ENCODE measurements at places on chromosomes 12 and 14.
A peak's percentile ranks its signal among the peaks of the same experiment; 100 is the strongest.

DNA sequence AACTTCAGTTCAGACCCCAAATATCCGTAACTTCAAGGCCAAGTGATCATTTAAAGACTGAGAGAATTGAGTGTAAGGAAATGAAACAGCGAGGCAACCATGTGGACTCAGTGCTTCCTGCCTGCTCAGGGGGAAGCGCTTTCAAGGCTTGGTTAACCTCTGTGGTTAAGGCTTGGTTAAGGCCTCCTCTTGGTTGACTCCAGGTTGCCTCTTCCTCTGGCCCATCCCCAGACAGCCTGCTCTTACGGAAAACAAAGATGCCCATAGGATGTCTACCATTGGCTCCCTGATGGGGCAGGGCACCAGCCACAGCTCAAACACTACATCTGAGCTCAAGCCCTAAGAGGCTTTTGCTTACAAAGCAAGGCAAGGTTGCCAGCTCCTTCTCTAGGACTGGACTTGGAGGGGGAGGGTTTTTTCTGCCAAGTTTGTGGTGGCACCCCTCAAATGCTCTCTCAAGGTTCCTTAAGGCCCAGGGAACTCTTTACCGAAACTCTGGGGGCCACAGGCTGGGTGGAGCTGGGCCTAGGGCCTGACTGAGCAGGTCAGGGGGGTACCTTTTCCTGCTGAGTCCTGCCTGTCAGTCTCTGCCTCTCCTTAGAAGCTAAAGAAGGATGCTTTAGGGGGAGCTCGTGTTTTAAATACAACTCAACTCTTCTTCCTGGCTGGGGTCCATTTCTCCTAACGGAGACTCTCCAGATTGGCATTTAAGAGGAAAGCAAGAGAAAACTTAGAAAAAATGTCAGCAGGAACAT, 13.7 kb downstream of the COL2A1 start:
- DNase-seq = no peak

GRCh38 chr12:54932691-54933090, 51.9 kb downstream of the TESPA1 start:
- DNase-seq = no peak

DNA sequence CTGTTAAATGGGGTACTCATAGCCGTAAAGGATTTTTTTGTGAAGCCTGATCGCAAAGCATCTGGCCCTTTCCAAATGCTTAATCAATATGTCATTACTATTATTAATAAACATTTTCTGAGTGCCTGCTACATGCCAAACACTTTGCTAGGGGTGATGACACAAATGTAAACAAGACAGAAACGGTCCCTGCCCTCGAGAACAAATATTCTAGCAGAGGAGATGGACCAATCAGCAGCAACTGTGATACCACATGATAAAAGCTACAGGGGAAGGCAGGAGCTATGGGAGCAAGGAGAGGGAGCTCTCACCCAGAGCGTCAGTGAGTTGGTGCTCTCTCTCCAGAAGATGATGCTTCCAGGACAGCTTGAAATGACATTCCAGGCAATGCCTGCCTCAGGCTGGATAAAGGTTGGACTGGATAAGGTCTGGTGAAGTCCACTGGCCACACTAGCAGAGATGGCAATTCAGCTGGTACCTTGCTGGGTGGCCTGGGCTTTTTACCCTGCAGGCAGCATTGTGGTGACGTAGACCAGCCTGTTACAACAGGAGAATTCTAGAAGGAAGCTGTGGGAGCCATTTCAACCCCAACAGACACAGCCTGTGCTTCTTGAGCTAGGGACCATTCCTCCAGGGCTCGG, 41.1 kb downstream of the ERH start:
- DNase-seq = no peak

GRCh38 chr14:75051556-75051899, 261 bp upstream of the MLH3 start:
- no peak for DNase-seq

- no peak for DNase-seq
Measured at GRCh38 chr12:121570467-121571283, 10.1 kb downstream of the KDM2B start.

- no peak for DNase-seq
Measured at GRCh38 chr12:121980191-121980891, 41.3 kb upstream of the BCL7A start.

DNA sequence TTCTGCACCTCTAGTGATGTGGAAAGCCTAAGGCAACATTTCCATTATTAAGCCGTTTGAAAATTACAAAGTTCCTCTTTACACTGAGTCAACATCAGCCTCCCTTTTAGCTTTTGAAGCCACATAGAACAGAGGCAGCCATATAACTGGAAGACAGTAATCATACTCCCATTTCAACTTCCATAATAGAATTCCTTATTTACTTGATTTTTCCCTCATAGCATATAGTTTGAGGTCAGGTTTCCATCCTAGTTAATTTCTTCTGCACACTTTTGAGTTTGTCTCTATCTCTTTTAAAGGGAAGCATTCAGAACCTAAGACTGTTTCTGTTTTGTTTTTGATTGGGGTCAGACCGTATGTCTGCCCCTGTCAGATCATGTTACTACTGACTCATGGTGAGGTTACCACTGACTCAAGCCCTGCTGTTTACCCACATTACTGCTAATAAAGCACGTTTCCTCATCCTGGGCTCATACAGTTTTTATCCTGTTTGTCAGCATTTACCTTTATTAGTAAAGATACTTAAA, 161.0 kb downstream of the SLC38A4 start:
- DNase-seq = no peak

DNA sequence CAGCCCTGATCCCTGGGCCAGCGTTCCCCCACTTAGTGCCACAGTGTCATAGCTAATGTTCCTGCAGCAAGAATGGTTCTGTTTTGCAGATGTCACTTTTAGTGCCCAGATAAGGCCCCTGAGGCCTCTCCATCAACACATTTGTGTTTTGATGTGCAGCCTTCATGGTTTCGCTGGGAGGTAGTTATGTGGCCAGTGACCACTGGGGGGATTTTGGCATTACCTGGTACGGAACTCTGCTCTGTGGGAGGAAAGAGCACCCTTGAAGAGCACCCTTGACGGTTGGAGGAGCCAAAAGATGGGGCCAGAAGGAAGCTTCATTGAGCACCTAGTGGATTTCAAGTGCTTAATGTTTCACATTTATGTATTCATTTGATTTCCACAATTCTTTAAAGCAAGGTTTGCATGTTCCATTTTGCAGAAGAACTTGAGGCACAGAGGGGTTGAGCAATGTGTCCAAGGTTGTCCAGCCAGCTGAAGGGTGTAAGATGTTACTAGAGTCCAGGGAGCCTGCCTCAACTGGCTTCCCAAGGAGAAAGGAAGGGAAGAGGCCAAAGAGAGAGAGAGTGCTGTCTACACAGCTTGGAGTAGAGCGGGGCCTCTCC, 13.0 kb downstream of the SERPINA11 start:
- DNase-seq = peak; percentile 43

GRCh38 chr12:52555577-52555976, 2.6 kb upstream of the KRT71 start:
- no peak for DNase-seq

DNA sequence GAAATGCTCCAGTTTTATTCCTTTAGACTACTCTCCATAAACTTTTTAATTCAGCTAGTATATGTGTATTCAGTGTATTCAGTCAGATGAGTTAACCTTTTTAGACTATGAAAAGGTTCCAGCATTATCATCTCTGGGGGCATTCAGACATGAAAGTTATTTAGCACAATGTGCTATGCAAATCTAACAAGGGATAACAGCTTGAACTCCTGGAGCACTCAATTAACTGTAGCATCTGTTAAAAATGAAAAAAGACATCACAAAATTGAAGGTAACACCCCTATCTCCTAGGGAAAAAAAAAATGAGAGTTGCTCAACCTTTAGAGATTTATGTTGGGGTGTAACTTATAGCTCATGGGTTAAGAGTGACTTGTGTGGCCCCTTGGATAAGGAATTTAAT, 211.5 kb downstream of the PHLDA1 start:
- DNase-seq = no peak

GRCh38 chr12:112097641-112098040, 10.9 kb downstream of the NAA25 start:
- no peak for DNase-seq

DNA sequence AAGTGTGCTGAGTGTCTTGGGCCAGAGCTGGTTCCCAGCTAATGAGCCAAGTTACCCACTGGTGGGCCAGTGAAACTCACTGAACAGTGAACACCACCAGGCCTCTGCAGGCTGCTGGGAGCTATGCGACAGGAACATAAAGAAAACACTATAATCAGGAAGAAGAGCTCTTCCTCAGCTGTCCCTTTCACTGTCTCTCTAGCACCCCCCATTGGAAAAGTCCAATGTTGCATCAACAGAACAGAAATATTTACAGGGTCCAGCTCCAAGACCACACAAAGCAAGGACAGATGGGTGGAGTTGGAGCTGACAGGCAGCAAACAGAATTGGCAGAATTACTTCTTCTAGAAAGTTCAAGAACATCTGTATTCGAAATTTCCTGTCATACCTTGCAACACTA, 903.6 kb upstream of the TMEM132C start:
- no peak for DNase-seq

DNA sequence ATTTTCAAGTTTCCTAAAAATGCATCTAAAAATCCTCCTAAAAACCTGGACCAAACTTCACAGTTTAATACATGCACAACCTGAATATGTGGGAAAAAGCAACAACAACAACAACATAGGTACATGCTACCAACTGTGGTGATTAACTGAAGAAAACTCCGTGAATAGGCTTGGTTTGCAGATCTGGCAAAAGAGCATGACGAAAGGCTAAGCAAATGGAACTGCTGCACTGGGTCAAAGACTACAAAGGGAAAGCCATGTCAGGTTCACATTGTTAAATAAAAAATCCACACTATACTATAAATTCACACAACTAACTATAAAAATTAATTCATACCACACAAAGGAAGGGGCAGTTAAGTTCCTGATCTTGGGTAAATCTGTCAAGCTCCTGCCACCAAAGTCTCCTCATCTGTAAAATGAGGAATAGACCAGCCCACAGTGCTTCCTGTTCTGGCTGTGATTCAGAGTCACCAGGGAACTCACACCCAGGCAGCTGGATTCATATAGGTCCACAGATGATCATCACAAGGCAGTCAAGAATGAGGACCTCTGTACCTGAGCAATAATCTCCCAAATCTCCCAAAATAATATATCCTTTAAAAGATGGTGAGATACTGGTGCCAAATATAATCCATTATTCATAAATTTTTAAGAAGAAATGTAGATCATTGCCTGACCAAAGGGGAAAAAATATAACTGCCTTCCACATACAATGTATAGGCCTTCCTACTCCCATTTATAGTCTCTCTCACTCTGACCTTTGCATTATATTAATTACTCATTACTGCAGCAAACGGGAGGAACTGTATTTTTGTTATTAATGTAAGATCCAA, 7.0 kb downstream of the CORO1C start:
- DNase-seq = no peak

GRCh38 chr12:65490250-65490649, 211.8 kb downstream of the MSRB3 start:
- no peak for DNase-seq

- DNase-seq = no peak
Measured at GRCh38 chr14:20782280-20782890, 1.3 kb downstream of the RNASE6 start.

DNA sequence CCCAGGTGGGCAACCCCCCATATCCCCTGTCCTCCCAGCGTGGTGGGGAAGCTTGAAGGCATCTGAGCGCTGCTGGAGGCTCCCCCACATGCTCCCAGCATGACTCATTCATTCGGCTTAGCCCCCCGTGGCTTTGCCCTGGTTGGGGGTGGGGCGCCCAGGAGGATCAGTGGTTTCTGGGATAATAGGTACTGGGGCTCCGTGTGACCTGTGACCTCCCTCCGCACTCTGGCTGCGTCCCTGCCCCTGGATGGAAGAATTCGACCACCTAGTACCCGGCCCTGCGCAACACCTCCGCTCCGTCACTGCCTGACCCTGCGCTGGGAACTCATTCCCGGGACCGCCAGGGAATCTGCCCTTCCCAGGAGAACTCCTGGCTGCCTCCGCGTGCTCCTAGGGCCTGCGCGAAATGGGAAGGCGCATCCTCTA, 120.1 kb downstream of the AACS start:
- DNase-seq = no peak

- DNase-seq = peak; percentile 91
Measured at GRCh38 chr14:96053600-96054381, 14.6 kb downstream of the C14orf132 start.

DNA sequence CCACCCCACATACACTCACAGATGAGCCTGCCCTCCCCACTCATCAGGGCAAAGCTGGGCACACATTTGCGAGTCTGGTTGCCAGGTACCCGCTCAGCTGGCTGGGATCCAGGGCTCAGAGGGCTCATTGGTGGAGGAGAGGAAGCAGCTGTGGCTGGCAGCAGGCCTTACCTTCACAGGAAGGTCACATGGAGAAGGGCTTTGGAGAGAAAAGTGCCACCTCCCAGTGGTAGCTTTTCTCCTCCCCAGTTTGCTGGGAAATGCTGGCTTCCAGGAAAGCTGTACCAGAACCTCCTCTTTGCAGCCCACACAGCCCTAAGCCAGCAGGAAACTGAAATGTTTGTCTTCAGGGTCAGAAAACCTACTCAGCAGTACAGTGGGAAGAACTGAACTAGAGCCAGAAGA, 55.6 kb downstream of the LGMN start:
- DNase-seq = no peak

- DNase-seq = no peak
Measured at GRCh38 chr12:79870916-79871315, 64.0 kb downstream of the PPP1R12A start.
